ENCODE measurements at places on chromosomes 4 and X.

DNA sequence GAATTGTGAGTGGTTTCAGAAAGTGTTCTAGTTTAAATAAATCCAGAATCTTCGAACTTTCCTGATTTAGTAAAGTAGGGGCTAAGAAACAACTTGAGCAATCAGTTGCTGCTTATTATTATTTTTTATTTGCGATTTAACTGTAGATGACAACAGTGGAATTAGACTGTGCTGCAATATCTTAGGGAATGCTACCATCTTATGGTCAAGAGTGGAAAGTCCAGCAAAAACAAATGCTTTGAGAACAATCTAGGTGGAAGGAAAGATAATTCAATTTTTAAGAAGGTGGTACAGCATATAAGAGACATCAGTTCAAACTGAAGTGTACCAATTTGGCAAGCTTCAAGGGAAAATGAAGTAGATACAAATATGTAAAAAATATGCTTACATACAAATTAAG, 73.3 kb downstream of the CYLC1 start:
- no peak overlapping the region for H3K4me3 ChIP-seq
- H3K27me3 ChIP-seq: no peaks in the 10 kb centered on the region
- no peak for DNase-seq
- H3K27ac ChIP-seq: no peak overlapping the region
- no peaks in the 10 kb centered on the region for H3K36me3 ChIP-seq

- H3K36me3 ChIP-seq: no peaks in the 10 kb centered on the region
- H3K27me3 ChIP-seq: no peaks in the 10 kb centered on the region
- H3K4me3 ChIP-seq: no peak overlapping the region
- H3K4me1 ChIP-seq: no peaks in the 10 kb centered on the region
- DNase-seq: no peak
Observed at GRCh38 chrX:12685541-12685940, 105.7 kb upstream of the PRPS2 start.

GRCh38 chrX:111375747-111376146, 36.2 kb downstream of the DCX start:
- H3K36me3 ChIP-seq: no peaks in the 10 kb centered on the region
- H3K27me3 ChIP-seq: no peaks in the 10 kb centered on the region
- no peak overlapping the region for H3K27ac ChIP-seq
- H3K4me3 ChIP-seq: no peak overlapping the region
- no peaks in the 10 kb centered on the region for H3K4me1 ChIP-seq

DNA sequence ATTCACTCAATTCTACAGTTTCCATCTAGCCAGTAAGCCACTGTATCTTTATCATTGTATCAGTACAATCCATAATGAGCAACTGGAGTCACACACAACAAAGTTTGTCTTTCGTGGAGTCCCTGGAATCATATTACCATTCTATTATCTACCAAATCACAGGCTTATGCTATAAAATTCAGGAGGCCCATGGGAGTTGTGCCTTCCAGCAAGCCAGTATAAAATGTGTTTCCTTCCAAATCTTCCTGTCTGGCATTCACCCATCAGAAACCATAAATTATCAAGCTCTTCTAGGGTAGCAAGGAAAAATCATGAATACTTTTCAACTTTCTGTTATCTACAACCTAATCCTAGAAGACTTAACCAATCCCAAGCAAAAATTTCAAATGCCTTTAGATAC, 1383.3 kb upstream of the PCDH7 start:
- H3K27ac ChIP-seq: no peak overlapping the region
- DNase-seq: no peak
- no peaks in the 10 kb centered on the region for H3K4me1 ChIP-seq
- no peaks in the 10 kb centered on the region for H3K36me3 ChIP-seq
- no peaks in the 10 kb centered on the region for H3K27me3 ChIP-seq

- no peak overlapping the region for H3K27ac ChIP-seq
- no peak overlapping the region for H3K4me3 ChIP-seq
- H3K36me3 ChIP-seq: peaks cover 26% of the 10 kb centered on the region
- no peaks in the 10 kb centered on the region for H3K4me1 ChIP-seq
- no peaks in the 10 kb centered on the region for H3K27me3 ChIP-seq
Observed at GRCh38 chr4:101039367-101039766, 308.0 kb downstream of the PPP3CA start.

Data from esophagus squamous epithelium (tissue), 5 donors.